ENCODE measurements at places on chromosomes 4 and X.
A peak's percentile ranks its signal among the peaks of the same experiment; 100 is the strongest.

- DNase-seq: no peak
These were observed 92.0 kb upstream of the SMARCAD1 start for GRCh38 chr4:94115687-94116086.

DNA sequence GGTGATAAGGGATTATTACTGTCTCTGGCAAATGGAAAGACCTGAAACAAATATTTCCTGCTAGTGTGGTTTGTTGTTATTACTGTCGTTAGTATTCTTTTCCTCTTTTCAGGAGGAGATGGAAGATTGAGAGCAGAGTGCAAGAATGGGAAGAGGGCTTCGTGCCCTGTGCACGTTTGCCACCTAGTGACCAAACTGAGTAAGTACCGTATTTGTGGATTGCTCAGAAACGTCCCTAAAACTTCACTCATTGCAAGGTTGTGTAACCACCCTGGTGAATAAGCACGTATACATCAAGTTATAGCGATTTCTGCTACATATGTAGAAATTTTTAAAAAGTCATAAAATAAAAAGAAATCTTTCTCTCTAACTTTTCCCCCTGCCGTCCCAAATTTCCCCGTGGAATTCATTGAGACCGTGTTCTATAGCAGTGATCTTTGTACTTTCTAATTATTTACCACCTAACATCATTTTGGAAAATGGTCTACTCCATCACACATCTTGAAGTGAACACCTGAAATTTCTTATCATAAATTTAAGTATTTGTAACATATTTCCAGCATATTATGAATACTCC is 24.3 kb downstream of the LINC00632 start:
- peak; percentile 2 for DNase-seq

DNA sequence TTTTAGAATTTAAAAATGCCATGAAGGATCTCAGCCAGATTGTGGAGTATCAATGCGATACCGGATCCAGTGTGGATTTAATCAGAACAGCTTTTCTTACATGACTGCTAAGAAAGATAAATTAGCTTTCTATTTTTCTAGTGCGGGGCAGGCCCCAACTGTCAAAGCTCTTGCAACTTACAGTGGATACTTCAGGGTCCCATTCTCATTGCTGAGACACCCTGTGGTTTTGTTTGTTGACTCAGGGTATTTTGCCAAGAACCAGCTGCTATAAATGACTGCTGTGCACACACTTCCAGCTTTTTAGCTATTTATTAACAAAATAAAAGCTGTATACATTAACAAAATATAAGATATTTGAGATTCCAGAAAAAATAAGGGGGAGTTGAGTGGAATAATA is 166.4 kb downstream of the DCLK2 start:
- no peak for DNase-seq

DNA sequence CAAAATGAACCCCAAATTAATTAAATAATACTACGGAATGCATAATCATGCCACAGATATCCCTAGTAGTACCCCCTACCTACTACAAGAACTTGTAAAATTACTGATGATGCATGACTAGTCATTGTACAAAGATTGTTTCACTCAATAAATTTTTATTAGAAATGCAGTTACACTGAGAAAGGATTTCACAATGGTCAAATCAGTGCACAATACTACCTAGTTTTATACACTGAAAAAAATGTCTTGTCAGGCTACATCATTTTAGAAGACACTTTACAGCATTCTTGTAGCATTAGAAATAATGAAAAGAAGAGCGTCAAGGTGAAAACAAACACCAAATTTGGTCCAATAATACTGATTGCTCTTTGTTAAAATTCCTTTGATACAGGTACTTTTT is 178.8 kb downstream of the GPM6A start:
- no peak for DNase-seq

DNA sequence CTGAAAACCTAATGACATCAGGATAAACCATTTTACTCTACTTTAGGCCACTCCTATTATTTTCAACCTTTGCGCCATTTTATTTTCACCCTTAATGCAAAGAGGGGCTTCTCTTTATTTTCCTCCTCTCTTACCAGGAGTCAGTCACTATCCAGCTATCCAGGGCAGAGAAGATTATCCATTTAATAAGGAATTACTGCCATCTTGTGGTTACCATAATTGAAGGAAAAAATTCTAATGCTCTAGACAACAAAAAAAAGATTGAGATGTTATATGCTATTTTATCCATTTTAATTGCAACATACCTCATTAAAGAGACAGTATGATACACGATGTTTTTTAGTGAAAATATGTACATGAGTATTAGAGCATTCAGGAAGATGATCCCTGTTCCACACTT is 514.5 kb upstream of the FAM241A start:
- no peak for DNase-seq

DNA sequence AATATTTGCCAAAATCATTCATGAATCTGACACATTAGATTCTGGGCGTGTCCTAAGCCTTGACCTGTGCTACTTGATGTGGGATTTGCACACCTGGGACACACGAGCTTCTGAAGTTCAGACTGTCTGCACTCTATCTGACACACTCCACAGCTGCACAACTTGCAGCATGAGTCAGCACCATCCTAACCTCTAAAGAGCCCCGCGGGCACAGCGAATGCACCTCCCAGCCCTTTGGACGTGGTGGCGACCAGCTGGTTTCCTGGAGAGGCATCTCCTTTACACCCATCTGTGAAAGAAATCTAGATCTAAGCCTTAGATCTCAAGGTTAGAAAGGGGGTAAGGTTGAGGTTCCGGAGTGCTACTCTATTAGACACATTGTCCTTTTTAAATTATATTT is 69.2 kb downstream of the SORBS2 start:
- DNase-seq: no peak

DNA sequence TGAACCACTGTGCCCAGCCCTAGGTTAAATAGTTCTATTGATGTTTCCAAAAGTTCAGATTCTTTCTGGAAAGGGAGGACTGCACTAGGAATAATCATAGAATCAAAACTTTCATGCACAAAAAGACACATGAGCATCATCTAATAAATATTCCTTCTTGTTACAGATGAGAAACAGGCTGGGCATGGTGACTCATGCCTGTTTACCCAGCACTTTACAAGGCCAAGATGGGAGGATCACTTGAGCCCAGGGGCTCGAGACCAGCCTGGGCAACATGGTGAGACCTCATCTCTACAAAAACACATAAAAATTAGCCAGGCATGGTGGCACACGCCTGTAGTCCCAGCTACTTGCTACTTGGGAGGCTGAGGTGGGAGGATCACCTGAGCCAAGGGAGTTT is 27.7 kb downstream of the LARP7 start:
- DNase-seq: no peak

DNA sequence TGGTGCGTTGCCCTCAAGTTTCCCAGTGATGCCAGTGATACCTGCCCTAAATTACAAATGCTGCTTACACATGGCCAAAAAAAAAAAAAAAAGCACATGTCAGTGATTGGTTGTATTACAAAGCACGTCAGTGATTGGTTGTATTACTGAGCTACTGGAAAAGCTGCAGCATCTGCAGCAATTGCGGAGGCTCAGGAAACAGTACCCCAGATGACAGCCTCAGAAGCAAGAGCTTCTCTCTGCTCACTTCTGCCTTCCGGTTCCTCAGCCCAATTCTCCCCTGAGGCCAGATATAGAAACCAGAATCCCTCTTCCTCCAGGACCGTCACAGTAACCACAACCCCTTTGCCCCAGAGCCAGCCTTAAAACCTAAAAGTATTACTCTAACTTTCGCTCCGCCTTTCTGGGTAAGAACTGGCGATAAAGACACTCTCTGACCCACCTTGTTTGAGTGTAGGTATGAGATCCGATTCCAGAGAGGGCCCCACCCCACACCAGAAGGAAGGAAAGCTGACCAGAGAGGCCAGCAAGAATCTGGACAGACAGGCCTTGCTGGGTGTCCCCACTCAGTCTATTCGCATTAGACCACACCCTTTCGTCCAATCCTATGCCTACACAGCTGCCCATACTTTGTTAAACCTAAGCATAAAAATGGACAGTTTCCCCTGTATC is 85.0 kb upstream of the SORBS2 start:
- no peak for DNase-seq

- DNase-seq: no peak
These were observed 171.2 kb upstream of the NWD2 start for GRCh38 chr4:37073226-37073840.

DNA sequence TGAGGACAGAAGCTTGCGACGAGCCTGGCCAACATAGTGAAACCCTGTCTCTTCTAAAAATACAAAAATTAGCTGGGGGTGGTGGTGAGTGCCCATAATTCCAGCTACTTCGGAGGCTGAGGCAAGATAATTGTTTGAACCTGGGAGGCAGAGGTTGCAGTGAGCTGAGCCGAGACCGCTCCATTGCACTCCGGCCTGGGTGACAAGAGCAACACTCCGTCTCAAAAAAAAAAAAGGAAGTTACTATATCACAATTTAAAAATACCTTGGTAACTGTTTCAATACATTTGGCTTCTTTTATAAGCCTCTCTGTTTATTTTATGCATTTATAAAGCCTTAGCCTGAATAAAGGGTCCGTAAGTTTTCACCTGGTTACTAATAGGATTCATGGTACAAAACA is 46.6 kb upstream of the CHRNA9 start:
- DNase-seq: no peak

DNA sequence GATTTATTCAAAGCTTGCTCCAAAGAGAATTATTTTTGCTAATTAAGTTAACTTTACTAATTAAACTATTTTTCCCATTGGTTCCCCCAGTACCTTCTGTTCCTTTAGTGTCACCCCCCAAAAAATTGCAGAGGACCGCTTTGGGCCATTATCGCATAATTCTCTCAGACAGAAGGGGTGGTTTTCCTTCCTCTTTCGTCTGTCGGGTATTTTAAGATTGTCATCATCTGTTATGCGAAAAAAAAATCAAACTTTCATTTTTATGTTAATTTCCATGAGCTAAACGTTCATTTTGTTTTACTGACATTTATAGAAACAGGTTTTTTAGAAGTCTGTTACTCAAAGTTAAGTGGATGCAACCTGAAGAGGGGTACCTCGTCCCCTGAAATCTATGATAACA is 76.2 kb upstream of the DDX3X start:
- no peak for DNase-seq

GRCh38 chr4:138451276-138451663 is 209.1 kb upstream of the SLC7A11 start:
- no peak for DNase-seq

- no peak for DNase-seq
These were observed 24.1 kb upstream of the MTM1 start for GRCh38 chrX:150544222-150544787.

- no peak for DNase-seq
These were observed 82.0 kb downstream of the DCTD start for GRCh38 chr4:182835006-182835740.
